ENCODE measurements at places on chromosomes 11 and 22.
A peak's percentile ranks its signal among the peaks of the same experiment; 100 is the strongest.

DNA sequence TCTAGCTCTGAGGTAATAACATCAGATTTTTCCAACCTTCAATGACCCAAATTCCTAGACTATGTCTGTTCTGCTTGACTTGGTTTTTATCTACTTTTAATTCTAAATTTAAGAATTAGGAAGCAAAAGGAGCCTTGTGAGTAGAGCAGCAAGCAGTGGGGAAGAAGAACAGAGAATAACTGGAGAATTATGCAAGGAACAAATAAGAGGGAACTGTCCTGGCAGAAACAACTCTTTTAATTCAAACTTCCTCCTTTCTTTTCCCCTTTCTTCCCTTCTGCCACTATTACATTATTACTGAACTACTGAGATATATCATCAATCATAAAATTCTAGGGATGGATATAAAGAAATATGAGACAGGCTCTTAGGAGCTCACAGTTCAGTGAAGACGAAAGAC, 276.1 kb downstream of the SBF2 start:
- peak; percentile 45 for DNase-seq

DNA sequence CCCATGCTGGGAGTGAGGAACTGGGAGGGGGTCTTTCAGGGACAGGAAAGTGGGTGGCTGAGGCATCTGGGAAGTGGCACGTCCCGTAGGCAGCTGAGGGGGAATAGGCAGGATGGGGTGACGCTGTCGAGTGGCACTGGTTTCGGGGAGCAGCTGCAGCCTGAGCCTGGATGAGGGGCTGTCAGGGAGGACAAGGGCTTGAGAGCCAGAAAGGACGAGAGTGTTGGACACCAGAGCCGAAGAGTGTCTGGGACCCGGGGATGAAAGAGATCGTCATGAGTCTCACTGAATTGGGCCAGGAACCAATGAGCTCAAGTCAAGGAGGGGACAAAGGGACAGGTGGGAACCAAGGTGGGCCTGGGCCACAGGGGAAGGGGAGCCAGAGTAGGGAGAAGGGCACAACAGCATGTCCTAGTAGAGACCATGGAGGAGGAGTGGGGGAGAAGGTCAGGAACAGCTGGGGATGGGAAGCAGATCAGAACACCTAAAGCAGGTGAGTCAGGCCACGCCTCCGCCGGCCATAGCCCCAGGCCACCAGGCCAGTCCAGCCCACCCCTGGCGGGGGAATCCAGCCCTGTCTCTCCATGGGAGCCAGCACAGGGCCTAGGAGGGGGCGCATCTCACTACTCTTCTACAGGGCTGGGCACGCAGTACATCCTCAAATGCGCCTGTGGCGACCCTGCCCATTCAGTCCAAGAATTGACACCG, 4.2 kb downstream of the RAB3IL1 start:
- DNase-seq: no peak

GRCh38 chr11:44178381-44178780, 82.9 kb downstream of the EXT2 start:
- no peak for DNase-seq

DNA sequence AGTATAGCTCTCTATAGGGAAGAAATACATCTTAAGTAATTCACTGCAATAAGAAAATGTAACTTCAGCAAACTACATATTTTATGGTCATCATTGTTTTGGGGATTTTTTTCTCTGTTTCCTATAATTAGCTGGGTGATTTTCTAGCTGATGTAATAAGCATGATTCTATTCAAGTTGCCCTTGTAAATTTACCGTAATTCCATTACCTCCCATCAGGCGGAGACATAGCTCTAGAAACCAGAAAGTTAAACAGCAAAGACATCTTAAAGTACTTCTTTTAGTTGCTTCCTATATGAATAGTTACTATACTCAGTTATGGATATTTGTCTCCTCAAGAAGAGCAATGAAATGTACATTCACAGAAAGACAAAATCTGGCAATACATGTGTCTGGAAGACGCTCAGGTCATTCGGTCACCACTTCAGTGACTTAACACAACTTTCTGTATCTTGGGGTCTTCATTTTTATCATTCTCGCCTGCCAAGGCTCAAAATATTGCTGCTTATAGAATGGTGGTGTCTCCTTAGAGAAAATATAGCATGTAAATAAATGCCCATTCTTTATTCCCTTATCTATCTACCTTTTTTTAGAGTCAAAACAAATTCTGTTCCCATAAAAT, 239.9 kb upstream of the ZC3H12C start:
- DNase-seq: peak; percentile 79

DNA sequence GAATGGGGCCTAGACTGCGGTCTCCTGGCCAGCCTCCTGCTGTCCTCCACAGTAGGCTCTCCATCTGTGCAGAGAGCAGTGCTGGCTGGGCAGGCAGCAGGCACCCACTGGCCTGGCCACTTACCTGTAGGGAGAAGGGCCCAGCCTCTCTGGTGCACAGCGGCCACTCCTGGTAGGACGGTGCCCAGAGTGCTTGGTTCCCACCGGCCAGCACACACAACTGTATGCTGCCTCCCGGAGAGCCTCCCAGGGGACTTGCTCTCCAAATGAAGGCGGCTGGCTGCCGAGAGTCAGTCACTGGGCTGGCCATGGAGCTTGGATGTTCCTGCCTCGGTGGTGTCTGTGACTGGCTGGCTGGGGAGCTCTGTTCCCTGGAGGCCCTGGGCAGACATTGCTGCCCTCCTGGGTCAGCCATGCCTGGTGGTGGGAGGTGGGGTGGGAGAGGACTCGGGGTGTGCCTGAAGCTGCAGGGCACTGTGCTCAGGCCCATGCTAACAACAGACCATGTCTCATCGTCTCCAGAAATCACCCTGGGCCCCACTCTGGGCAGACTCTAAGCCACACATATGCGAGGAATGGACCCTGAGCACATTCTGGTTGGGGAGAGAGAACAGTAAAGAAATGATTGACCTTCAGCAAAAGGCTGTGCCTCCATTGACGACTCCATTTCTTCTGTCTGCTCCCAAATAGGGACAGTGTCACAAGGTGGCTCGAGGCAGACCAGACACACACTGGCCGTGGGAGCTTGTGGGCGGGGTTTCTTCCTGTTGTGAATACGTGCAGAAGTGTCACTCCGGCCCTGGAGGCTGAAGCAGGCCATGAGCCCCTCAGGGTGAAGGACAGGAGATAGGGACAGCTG, 350.8 kb downstream of the TBC1D22A start:
- no peak for DNase-seq

DNA sequence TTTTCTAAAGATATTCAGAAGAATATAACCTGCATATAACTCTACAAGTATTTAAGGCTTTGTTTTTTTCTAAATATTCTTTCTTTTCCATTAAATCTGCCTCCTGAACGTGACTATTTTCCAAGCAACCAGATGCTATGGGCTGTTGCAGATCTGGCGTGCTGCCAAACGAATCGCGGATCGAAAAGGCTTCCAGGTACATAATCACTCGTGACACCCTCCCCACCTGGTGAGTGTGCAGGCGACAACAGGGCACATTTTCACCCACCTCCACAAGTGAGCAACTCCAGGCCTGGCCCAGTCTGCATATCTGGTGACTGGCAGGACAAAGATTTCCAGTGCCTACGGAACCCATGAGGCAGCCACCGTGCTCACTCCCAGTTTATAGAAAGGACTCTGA, 660.1 kb downstream of the OPCML start:
- no peak for DNase-seq

DNA sequence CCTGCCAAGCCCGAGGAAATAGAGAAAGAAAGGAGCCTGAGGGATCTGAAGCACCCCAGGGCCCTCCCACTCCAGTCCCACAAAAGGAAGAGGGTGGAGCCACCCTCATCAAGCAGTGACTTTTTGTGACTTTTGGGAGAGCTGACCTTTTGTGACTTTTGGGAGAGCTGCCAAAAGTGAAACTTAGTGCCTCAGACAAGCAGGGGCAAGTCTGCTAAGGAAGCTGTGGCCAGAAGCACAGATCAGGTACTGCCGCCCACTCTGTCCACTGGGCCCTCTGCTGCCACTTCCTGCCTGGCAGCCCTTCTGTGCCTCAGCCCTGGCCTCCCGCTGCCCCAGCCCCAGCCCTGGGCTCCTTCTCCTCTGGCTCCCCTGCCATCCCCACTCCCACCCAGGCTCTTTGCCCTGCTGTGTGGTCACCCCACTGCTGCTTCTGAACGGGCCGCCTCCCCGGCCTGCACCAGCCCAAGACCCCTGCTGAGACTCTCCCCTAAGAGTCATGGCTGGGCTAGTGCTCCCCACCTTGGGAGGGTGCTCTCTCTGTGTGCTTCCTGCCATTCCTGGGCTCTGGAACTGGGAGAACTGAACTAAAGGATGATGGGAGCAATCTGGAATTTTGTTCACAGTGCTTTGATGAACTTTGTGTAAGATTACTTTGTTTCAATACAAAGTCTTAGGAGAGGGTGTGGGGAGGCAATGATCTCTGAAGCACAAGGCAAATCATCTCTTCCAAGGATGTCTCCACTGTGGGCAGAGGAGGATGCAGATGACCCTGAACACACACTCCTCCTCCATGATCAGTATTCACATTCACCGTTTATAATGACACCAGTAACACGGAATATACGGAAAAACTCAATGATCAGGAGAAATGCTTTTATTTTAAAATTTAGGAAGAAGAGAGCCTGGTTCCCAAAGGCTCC, at the start of gene APOBEC3H:
APOBEC3H (plus strand) TSS at position 147 of the 923 bp plus-strand sequence. CDS start 3,035 bp downstream, outside the sequence.
- peak; percentile 80 for DNase-seq

- no peak for DNase-seq
These were observed 859.3 kb downstream of the BRD1 start for GRCh38 chr22:48968201-48968959.

DNA sequence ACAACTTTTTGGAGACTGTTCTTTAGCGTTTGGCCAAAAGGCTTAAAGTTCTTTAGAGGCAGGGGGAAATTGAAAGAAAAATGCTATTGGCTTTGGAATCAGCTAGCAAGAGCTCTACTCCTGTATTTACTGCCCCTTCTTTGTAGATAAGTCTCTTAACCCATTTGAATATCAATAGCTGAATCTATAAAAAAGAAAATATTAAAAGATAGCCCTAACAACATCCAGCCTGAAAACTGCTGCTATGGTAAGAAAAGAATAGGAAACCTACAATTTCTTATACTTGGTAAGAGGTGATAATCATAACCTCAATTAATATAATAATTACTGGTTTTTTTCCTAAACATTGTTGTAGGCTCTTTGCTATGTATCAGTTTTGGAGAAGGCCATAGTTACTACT, at the start of gene OR5B12:
OR5B12 (minus strand) TSS at position 101 of the 400 bp plus-strand sequence. CDS start 2,085 bp downstream, outside the sequence.
- DNase-seq: no peak

GRCh38 chr22:40862537-40862936, 624 bp upstream of the DNAJB7 start:
- DNase-seq: no peak

DNA sequence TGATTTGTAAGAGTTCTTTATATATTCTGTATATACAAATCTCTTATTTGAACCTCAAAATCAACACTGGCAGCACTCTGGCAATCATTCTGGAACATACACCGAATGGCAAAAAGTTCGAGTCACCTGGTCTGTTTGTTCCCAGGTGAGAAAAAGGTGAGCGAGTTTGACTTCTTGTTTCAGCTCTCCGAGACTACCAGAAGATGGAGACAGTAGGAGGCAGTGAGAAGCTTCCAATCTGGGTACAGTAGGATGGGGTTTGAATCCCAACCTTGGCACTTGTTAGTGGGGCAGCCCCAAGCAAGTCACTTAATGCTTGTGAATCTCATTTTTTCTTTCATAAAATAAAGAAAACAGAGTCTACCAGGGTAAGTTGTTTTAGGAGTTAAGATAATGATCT, 76.4 kb downstream of the C2CD3 start:
- no peak for DNase-seq

DNA sequence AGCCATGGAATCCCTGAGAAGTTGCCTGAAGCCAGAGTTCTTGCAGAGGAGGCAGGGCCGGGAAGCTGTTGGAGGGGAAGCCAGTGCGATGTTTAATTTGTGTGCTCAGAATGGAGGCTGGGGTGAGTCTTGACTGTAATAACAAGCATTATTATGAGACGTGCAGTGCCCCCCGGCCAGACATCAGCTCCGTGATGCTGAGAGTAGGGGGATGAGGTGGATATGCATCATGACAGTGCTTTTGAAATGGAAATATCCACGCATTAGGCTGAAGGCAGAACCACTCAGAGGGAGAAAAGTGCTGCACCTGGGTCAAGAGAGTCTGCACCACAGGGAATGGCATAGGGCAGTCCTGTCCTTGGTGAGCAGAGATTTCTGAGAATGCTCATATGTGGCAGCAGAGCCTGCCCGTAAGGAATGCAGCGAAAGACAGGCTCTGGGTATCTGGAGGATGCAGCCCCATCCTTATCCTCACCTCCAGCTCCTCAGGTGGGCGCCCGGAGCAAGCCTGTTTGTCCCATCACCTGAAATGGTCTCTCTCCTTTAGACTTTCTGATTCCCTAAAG, 37.6 kb upstream of the SEZ6L start:
- no peak for DNase-seq

DNA sequence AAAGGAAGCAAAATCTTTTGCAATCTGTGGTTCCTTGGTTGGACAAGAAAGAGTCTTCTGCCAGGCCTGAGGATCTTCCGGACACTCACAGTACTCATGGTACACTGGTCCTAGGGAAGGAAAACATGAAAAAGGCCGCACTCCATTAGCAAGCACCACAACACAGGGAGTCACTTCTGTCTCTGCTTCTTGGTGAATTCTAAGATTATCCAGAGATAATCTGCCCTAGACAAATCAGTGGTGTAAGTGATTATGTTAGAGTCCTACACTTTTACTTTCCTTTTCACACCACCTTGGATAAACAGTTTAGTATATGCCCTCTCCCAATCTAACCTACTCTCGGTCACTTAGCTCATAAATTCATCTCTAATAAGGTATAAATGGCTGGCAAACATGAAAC, 11.9 kb downstream of the POGLUT3 start:
- DNase-seq: no peak

GRCh38 chr11:47327025-47327424, 25.5 kb downstream of the MYBPC3 start:
- no peak for DNase-seq

GRCh38 chr11:1785749-1786413, 22.2 kb upstream of the CTSD start:
- DNase-seq: peak; percentile 89
